ENCODE measurements at places on chromosomes 4 and X. TPM values are rescaled to one million over a fixed set of nuclear protein-coding genes. Genes with fewer than 3 reads are reported as not detected.

- DNase-seq, result no peak
Observed at GRCh38 chrX:117196481-117196880, 733.7 kb upstream of the CT83 start.

- no peak for DNase-seq
Observed at GRCh38 chr4:179415037-179415846, 1973.0 kb upstream of the AGA start.

The BEX1 gene
- 0.64 TPM for total RNA-seq

The PACRGL gene
- total RNA-seq, result 8.6 TPM

- DNase-seq, result no peak
Observed at GRCh38 chrX:8462488-8462887, 2.1 kb upstream of the VCX3B start.

The MBTPS2 gene
- 4.6 TPM for total RNA-seq

DNA sequence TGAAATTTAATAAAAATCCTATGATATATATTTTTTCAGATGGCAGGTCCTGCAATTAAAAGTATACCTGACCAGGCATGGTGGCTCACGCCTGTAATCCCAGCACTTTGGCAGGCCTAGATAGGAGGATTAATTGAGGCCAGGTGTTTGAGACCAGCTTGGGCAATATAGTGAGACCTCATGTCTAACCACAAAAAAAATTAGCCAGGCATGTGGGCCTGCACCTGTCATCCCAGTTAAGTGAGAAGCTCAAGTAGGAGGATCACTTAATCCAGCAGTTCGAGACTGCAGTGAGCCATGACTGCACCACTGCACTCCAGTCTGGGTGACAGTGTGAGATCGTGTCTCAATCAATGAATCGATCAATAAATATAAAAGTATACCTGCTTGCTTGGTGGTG is 2.5 kb downstream of the OCIAD2 start:
- no peak for DNase-seq

DNA sequence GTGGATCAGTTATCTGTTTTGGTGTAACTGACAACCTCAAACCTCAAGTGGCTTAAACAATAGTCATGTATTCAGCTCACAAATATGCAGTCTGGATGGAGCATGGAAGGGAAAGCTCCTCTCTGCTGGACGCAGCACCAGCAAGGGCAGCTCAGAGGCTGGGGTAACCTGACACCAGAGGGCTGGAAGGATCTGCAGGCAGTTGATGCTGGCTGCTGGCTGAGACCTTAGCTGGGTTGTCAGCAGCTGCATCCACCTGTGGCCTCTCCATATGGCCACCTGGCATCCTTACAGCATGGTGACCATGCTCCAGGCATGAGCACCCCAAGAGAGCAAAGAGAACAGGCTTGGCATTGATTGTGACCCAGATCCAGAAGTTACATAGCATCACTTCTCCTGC is 46.7 kb downstream of the ENPP6 start:
- DNase-seq, result no peak

The TCP11X2 gene
- not detected for total RNA-seq

GRCh38 chrX:154597221-154597620 is 12.3 kb downstream of the CTAG1A start:
- DNase-seq, result no peak

The SYNPO2 gene
- total RNA-seq, result 0.35 TPM

The ATP10D gene
- total RNA-seq, result 3.5 TPM

GRCh38 chrX:57044245-57044644 is 48.9 kb upstream of the SPIN3 start:
- no peak for DNase-seq

DNA sequence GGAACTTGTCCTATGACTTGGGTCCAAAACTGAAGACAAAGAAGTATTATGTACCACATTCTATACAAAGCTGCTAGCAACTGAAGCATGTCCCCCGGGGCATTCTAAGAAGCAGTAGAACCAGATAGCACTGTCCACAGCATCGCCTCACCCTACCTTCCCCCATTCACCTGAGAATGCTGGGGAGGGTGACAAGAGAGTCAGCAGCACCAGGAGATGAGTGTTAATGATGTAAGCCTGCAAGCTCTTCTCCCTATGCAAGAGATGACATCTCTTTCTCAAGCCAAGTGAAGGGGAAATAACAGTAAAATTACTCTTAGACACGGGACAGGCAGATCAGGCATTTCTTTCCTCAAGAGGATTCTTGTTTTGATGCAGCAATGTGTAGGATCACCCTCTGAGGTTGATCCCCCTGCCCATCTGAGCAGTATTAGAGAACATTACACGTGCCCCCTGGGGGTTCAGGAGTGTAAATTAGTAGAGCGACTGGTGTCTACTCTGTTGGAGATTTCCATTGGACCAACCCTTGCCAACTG is 13.9 kb upstream of the TLR1 start:
- no peak for DNase-seq

The IL13RA1 gene
- not detected for total RNA-seq

- no peak for DNase-seq
Observed at GRCh38 chr4:17400686-17401085, 111.2 kb downstream of the QDPR start.

GRCh38 chr4:25368315-25368714 is 8.7 kb upstream of the ANAPC4 start:
- DNase-seq, result no peak

The CXCR3 gene
- 31.9 TPM for total RNA-seq

DNA sequence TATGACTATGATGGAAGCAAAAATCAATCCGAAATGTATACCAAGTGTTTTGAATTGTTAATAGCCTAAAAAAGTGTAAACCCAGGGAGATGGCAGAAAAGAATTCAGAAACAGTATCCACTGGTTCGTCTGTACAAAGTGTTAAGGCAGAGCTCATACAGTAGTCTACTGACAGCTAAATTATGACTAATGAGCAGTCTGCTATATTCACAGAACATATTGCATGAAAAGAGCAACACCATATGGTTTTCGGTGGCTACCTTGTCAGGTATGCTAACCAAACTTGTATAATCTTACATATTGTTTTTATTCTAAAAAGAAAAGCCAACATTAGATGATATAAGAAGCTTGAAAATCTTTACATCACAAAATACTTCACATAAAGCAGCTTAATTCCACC is 18.5 kb downstream of the EPHA5 start:
- DNase-seq, result no peak

- DNase-seq, result no peak
Observed at GRCh38 chrX:150856101-150856500, 42.4 kb downstream of the CD99L2 start.

DNA sequence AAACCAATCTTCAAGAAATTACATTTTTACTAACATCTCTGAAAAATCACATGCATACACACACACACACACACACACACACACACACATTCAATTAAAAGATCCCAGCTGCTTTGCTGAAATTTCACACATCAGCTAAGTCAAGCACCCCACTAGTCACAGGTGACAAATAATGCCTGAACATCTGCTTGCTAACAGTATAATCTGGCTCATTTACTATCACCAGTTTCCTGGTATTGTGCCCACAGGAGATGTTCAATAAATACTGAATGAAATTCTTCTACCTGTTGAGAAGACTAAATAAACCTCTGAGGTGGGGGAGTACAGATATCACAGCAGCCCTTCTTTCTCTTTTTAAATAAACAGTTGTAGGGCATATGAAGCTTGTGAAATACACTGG is 994.0 kb downstream of the ARAP2 start:
- DNase-seq, result no peak

The NLGN3 gene
- 4.4 TPM for total RNA-seq

GRCh38 chr4:85864259-85865205 is 389.6 kb downstream of the ARHGAP24 start:
- DNase-seq, result no peak

The ZMAT1 gene
- 14.8 TPM for total RNA-seq

GRCh38 chrX:106927023-106927422 is 6.8 kb downstream of the CLDN2 start:
- DNase-seq, result no peak

The SUV39H1 gene
- total RNA-seq, result 8.0 TPM

DNA sequence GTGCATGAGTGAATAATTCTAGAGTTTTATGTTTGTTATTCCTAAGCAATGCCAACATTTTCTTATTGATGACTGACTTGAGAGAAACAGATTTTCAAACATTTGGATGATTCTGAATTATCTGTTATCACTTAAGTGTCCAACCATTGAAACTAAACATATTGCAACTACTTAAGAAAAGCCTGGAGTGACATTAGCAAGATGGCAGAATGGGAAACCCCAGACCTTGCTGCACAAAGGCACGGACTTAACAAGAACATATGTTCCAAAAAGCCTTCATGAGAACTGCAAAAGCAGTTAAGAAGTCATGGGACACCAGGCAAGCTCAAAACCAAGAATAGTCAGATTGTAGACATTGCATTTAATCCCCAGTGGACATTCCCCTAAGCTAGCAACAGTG is 215.1 kb downstream of the DCHS2 start:
- no peak for DNase-seq
